ENCODE measurements at places on chromosomes 11 and 22. TPM values are rescaled to one million over a fixed set of nuclear protein-coding genes. Genes with fewer than 3 reads are reported as not detected.

TEX54 gene
- polyA plus RNA-seq: not detected

CARD18 gene
- not detected for polyA plus RNA-seq

MIOX gene
- 0.06 TPM for polyA plus RNA-seq

DGAT2 gene
- polyA plus RNA-seq: 0.77 TPM

CDC42BPG gene
- 0.03 TPM for polyA plus RNA-seq

MFRP gene
- polyA plus RNA-seq: not detected

SCN2B gene
- 0.11 TPM for polyA plus RNA-seq

APOC3 gene
- polyA plus RNA-seq: not detected

CLDN5 gene
- not detected for polyA plus RNA-seq

MOGAT2 gene
- not detected for polyA plus RNA-seq

TP53AIP1 gene
- polyA plus RNA-seq: not detected

DUSP8 gene
- polyA plus RNA-seq: 1.6 TPM

DGCR2 gene
- polyA plus RNA-seq: 41.5 TPM

SLC22A9 gene
- polyA plus RNA-seq: not detected

RRM1 gene
- 57.5 TPM for polyA plus RNA-seq

HORMAD2 gene
- polyA plus RNA-seq: not detected

C11orf52 gene
- polyA plus RNA-seq: 0.32 TPM

PRR33 gene
- polyA plus RNA-seq: not detected

OR51B5 gene
- not detected for polyA plus RNA-seq

OR51B2 gene
- not detected for polyA plus RNA-seq

P2RY6 gene
- polyA plus RNA-seq: 0.12 TPM

PTPN5 gene
- not detected for polyA plus RNA-seq

TBX1 gene
- polyA plus RNA-seq: not detected

BCO2 gene
- polyA plus RNA-seq: 0.42 TPM

UBQLN3 gene
- polyA plus RNA-seq: not detected

NADSYN1 gene
- polyA plus RNA-seq: 22.0 TPM

OR52K1 gene
- polyA plus RNA-seq: not detected
